ENCODE measurements at places on chromosomes 1 and 21. TPM values are rescaled to one million over a fixed set of nuclear protein-coding genes. Genes with fewer than 3 reads are reported as not detected.

Gene TACSTD2
- total RNA-seq: 15.8 TPM

Gene CD58
- total RNA-seq: 17.5 TPM

Gene TMEM82
- not detected for total RNA-seq

Gene LEPR
- total RNA-seq: 10.2 TPM

Gene CD1D
- total RNA-seq: not detected

Gene TSSK3
- 0.20 TPM for total RNA-seq

Measured in pulmonary artery endothelial cell (primary cell).